PC-9 (cell line): ENCODE measurements at places on chromosomes 3 and 15. TPM values are rescaled to one million over a fixed set of nuclear protein-coding genes. Genes with fewer than 3 reads are reported as not detected.

SLC38A3 gene
- 0.33 and 0.37 TPM in 2 replicates for total RNA-seq

CSTA gene
- 16.8 and 18.0 TPM in 2 replicates for total RNA-seq

RASL12 gene
- not detected in 2 replicates for total RNA-seq

DNA sequence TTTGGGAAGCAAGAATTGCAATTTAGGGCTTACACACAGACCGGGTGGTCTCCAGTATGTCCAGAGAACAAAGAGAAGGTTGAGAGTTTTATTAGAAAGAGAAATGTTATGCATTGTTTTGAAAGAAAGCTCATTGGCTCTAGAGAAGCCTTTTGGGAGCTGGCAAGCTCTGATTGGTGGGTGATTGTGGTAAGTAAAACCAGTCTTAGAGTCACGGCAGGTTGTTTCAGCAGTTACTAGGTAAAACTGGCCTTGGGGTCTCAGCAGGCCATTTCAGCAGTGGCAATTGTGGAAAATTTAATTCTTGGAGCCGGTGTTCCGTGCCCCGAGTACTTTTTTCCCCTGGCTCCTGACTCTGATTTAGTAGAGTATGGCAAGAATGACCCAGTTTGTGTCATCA lies 78.1 kb downstream of the MRPL46 start:
- DNase-seq: no peak

DNA sequence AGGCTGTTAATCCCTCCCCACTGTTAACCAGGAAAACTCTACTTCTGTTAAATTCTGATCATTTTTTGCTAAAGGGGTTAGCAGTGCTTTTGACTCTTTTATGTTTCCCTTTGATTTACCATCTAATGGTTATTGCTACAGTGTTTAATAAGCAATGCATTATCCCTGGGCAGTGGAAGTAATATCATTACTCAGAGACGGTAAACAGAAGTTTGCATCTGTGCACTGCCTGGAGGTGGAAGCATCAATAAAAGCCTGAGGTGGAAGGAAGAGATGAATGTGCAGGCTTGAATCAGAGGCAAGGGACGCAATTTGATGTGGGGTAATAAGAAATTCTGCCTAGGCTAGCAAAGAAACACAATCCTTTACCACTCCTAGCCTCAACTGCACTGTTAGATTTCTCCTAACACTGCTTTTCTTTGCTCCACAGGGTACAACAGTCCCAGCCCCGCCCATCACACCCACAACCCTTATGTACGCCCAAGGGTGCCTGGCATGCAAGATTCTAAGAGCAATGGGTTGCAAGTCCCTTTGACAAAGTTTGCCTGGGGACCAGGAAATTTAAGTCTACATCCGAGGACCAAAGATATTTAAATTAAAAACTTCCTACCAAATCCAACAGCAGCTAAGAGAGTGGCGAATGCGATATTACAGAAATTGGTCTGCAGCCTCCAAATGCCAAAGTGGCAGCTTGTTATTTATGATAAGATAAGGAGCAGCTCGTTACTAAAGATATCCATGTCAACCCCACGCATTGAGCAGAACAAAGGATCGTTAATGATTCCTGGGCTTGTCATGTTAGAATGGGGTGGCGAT lies 261.4 kb downstream of the FHIT start:
- DNase-seq: no peak

DNA sequence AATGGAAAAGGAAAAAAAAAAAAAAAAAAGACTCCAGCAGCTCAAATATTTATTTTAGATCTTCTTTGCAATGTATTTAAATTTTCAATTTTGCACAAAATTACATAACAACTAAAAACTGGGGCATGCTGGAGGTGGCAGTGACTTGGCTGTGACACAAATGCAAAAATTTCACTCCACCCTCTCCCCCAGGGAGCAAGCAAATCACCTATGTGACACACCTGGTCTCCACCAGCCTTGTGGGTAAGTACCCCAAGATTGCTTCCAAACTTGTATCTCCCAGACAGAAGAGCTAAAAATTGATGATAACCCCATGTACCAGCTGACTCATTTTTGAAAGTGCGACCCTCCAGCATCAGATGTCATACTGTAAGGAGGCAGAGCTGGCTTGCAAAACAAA lies 32.0 kb downstream of the UBE3A start:
- no peak for DNase-seq

- no peak for DNase-seq
Observed at GRCh38 chr3:162022911-162023310, 526.3 kb downstream of the OTOL1 start.

- no peak for DNase-seq
Observed at GRCh38 chr15:39338251-39338650, 242.6 kb upstream of the THBS1 start.
